Naive thymus-derived CD8-positive, alpha-beta T cell (primary cell): ENCODE measurements at places on chromosomes 7 and 10. TPM values are rescaled to one million over a fixed set of nuclear protein-coding genes. Genes with fewer than 3 reads are reported as not detected.

Gene AP3M1
- 39.4 TPM for total RNA-seq

Gene ZNF365
- total RNA-seq: not detected

Gene HYAL4
- not detected for total RNA-seq

Gene PDZD7
- total RNA-seq: 1.3 TPM

Gene AKR1D1
- not detected for total RNA-seq

GRCh38 chr10:110076559-110077318 lies 69.0 kb downstream of the ADD3 start:
- H3K27ac ChIP-seq: peak overlapping the region; percentile 91
- no peaks in the 10 kb centered on the region for H3K36me3 ChIP-seq
- peaks cover 86% of the 10 kb centered on the region for H3K4me1 ChIP-seq
- H3K4me3 ChIP-seq: peak overlapping the region; percentile 84

- peaks cover 38% of the 10 kb centered on the region for H3K4me1 ChIP-seq
- DNase-seq: peak; percentile 89
- H3K36me3 ChIP-seq: no peaks in the 10 kb centered on the region
- peak overlapping the region; percentile 48 for H3K27ac ChIP-seq
- H3K27me3 ChIP-seq: no peaks in the 10 kb centered on the region
Measured at GRCh38 chr10:102399217-102400021, 3.9 kb downstream of the NFKB2 start.

DNA sequence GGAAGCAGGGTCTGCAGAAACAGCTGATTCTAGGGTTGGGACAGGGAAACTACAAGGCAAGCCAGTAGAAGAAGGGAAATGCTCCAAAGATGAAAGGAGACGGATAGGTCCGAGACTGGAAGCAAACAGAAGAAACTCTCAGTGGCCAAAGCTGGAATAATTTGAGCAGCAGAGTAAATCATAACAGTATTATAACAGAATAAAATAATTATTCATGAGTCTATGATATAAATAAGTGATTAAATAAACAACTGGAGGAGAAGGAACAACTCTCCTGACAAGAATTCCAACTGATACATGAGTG lies 27.6 kb downstream of the EZH2 start:
- no peak overlapping the region for H3K4me3 ChIP-seq
- peaks cover 9% of the 10 kb centered on the region for H3K4me1 ChIP-seq
- H3K27me3 ChIP-seq: no peaks in the 10 kb centered on the region
- no peak for DNase-seq

- no peak overlapping the region for H3K27ac ChIP-seq
- DNase-seq: no peak
Measured at GRCh38 chr7:37394158-37394557, 54.5 kb downstream of the ELMO1 start.

DNA sequence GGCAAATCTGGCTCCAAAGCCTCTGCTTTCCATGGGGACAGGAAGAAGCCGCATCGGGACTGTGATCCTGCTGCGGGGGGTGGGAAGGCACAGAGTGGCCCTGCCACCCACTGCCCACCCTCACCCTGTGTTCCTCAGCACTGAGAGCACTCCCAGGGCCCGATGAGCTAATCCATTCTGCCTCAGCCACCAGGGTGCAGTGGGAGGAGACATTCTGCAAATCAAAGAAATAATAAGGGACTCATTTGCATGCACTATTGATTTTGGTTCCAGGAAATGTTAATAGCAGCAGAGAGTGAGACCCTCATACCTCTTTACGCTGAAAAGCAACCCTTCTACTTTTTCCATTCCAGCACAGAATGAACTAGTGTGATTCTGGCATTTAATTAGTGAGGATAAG lies 572.8 kb downstream of the INHBA start:
- no peak for DNase-seq
- H3K27me3 ChIP-seq: no peaks in the 10 kb centered on the region
- H3K4me1 ChIP-seq: no peaks in the 10 kb centered on the region

DNA sequence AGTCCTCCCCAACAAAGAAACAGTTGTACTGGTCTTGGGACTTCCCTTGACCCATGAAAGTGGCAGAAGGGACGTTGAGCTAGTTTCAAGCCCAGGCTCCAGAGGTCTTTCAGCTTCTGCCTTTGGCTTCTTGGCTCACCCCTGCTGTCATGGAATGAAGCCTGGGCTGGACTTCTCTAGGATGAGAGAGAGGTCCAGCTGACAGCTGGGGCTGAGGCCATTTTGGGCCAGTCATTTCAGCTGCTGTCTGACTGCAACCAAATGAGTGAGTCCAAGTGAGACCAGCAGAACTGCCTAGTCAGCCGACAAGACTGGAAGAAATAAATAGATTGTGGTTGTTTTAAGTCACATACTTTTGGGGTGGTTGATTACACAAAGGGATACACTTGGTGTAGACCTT lies 76.6 kb downstream of the TMEM178B start:
- peaks cover 1% of the 10 kb centered on the region for H3K27me3 ChIP-seq
- DNase-seq: no peak
- no peak overlapping the region for H3K27ac ChIP-seq
- H3K36me3 ChIP-seq: no peaks in the 10 kb centered on the region
- no peak overlapping the region for H3K4me3 ChIP-seq

DNA sequence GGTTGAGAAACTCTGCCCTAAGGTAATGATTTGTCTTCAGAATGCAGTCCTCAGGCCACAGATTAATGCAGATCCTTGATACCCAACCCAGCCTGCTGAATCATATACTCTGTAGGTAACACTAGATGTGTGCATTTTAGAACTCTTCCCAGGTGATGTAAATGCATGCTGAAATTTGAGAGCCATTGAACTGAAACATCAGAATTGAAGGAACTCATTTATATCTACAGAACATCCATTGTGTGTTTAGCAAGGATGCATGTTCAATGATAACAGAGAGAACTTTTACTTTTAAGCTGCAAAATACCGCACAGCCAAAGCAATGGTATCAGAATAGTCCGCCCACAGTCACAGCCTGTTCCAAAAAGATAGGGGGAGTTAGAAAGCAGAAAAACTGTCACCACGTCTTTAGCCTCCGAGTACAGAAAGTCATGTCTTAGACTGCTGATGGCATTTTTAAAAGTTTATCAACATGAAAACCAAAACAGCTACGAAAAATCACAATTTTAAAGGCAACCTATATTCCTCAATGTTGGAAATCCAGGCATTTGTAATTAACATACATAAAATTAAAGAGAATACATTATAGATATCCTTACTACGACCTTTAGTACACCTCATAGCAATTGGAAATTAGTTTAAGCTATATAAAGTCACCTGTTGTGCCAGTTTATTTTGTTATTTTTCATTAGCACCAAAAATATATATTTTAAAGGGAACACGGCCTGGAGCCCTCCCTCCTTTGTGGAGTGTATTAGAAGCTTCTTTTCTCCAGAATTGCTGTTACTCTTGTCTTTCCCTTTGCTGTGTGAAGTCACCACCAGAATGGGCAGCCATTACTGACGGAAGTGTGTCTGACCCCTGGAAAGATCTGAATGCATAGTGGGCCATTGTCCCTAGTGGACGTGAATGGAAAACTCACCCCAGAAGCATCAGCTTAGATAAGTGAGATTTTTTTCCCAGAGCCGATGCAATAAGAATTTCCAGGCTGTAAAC lies 65.8 kb upstream of the PRKAR2B start:
- H3K27ac ChIP-seq: no peak overlapping the region
- no peak overlapping the region for H3K4me3 ChIP-seq
- peaks cover 1% of the 10 kb centered on the region for H3K27me3 ChIP-seq
- no peaks in the 10 kb centered on the region for H3K4me1 ChIP-seq

DNA sequence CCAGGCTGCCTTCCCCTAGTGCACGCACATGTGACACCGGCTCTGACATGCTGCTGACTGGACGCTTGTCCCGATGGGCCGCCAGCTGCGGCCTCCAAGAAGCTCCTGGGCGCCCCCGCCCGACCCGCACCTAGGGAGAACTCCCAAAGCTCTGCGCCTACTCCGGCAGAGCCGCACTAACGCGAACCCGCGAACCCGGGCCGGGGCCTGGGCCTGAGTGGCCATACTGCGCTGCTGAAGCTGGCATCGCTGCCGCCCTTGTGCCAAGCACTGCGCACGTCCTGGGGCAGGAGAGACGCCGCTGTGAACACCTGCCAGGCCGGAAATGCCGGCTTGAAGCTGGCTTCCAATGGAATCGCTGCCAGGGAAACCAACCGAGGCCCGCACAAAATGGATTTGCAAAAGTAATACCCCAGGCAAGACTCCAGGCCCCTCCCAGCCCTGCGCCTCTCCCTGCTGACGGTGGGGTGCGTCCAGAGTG lies 85.1 kb downstream of the WASHC2A start:
- no peak for DNase-seq
- peaks cover 22% of the 10 kb centered on the region for H3K27me3 ChIP-seq
- no peak overlapping the region for H3K27ac ChIP-seq

DNA sequence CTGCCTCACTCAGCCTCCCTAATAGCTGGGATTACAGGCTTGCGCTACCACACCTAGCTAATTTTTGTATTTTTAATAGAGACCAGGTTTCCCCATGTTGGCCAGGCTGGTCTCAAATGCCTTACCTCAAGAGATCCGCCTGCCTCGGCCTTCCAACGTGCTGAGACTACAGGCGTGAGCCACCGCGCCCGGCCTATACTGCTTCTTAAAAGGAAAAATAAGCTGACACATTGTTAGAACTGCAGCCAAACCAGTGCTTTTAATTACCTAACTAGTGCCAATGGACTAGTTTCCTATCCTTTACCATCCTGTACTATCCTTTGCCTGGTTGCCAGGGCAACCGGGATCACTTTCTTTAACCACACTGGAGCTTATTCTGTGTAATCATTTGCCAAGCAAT lies 108.0 kb downstream of the LRRTM3 start:
- no peak overlapping the region for H3K27ac ChIP-seq
- H3K36me3 ChIP-seq: no peaks in the 10 kb centered on the region
- no peak overlapping the region for H3K4me3 ChIP-seq

DNA sequence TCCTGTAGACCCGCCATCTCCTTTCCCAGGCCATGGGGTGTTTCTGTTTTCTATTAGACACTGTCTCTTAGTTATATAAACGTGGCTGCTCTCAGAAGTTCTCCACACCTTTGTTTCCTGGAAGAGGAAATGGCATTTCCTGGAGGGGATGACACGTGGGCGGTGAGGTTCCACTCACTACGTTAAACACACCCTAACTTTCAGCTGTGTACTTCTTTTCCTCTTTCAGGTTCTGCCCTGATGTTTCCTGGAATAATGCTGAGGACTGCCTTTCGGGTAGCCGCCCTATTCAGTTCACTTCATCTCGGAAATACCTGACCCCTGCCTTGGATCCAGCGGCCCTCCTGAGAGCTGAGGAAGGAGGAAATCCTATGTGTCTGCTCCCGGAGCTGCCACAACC lies 3.4 kb upstream of the PRKCQ start:
- H3K4me3 ChIP-seq: peak overlapping the region; percentile 96
- no peaks in the 10 kb centered on the region for H3K27me3 ChIP-seq
- H3K4me1 ChIP-seq: peaks cover 29% of the 10 kb centered on the region
- H3K27ac ChIP-seq: peak overlapping the region; percentile 95

DNA sequence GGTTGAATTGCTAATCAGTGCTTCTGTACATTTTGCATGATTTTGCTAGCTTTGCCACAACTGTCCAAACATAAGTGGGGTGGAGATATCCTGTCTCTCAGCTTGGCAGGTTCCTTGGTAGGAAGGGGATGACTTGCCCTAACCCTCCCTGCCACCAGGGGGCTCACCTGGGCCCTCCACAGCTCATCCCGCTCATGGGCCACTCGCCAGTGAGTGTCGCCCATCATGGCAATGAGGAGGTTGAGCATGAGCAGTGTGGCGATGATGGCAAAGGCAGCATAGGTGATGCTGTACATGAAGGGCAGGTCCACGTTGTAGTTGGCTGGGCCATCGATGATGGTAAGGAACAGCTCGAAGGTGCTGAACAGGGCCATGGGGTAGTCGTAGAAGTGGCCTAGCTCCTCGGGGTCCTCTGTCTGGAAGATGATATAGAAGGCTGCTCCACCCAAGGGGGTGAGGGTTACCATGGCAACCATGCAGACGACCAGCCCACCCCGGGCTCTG lies 12.2 kb downstream of the TRPV6 start:
- no peak overlapping the region for H3K4me3 ChIP-seq
- no peak overlapping the region for H3K27ac ChIP-seq
- peaks cover 2% of the 10 kb centered on the region for H3K36me3 ChIP-seq
- no peaks in the 10 kb centered on the region for H3K4me1 ChIP-seq
- no peaks in the 10 kb centered on the region for H3K27me3 ChIP-seq

- H3K4me3 ChIP-seq: no peak overlapping the region
- peaks cover 5% of the 10 kb centered on the region for H3K27me3 ChIP-seq
- DNase-seq: no peak
- H3K36me3 ChIP-seq: no peaks in the 10 kb centered on the region
Measured at GRCh38 chr10:120387326-120387725, 69.7 kb upstream of the PLPP4 start.

GRCh38 chr7:28130277-28130676 lies 50.3 kb downstream of the JAZF1 start:
- H3K4me3 ChIP-seq: no peak overlapping the region
- peaks cover 9% of the 10 kb centered on the region for H3K4me1 ChIP-seq
- H3K36me3 ChIP-seq: no peaks in the 10 kb centered on the region
- H3K27me3 ChIP-seq: no peaks in the 10 kb centered on the region

DNA sequence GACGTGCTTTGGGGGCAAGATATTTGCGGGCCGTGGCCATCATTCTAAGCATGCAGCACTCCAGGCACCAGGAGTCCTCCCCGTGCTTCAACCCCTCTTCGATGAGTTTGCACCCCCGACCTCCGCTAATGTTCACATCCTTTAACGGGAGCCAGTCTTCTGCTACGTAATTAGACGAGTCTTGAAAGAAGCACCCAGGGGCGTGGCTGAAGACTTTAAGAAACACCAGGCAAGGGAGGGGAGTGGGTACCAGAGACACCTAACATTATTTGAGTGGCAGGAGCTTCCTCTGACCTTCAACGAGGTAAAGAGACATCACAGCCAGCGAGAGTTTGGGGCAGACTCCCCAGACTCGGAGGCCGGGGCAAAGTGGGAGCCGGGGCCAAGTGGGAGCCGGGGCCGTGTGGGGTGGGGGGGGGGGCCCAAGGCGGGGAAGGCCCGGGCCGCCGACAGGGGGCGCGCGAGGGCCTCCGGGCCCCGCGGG lies 31.1 kb upstream of the TOMM7 start:
- no peaks in the 10 kb centered on the region for H3K27me3 ChIP-seq
- H3K4me3 ChIP-seq: peak overlapping the region; percentile 98
- DNase-seq: peak; percentile 80
- peak overlapping the region; percentile 96 for H3K27ac ChIP-seq
- no peaks in the 10 kb centered on the region for H3K36me3 ChIP-seq

DNA sequence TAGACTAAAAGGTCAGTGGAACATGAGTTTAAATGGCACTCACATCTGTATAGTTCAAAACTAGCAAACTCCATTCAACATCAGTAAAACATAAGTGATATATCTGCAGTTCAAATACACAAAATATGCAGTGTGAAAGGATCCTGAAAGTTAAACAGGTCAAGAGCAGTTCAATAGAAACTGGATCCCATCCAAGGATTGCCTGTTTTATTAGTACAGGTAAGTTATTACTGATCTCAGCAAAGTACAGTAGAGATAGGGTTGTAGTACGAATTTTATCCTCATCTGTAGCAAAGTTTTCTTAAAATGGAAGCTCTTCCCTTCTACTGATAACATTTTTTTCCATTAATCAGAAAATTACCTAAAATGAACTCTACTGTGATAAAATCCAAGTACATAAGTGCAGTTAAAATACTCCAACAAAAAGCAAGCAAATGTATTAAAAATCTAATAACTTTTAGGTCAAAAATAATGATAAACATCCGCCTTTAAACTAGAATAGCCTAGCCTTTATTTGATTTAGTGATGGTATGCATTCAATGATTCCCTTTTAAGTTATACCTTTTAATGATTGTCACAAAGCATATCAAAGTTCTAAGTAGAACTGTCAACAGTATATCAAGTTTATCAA lies 2.2 kb downstream of the ZNF800 start:
- H3K4me1 ChIP-seq: peaks cover 58% of the 10 kb centered on the region
- DNase-seq: no peak
- H3K36me3 ChIP-seq: peaks cover 28% of the 10 kb centered on the region
- no peaks in the 10 kb centered on the region for H3K27me3 ChIP-seq
- no peak overlapping the region for H3K27ac ChIP-seq
- peak overlapping the region; percentile 97 for H3K4me3 ChIP-seq
